ENCODE measurements at places on chromosomes 13 and 19.

GRCh38 chr19:1445185-1445931 is 4.6 kb upstream of the APC2 start:
- DNase-seq = peak; percentile 30

DNA sequence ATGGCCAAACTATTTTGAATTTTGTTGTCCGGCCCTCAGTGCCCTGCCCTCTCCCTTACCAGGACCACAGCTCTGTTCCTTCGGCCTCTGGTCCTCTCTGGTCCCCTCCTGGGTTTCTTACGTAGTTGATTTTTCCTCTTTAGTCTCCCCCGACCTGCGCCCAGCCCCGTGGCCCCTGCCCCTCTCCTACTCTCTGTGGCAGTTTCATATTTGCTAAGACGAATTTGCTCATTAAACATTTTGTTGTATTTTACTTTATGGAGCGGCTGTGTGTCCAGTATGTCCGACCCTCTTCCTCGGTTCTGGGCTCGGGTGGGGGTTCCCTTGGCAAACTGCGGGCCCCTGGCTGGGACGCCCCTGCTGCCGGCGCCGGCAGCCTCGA is 576 bp upstream of the EPN1 start:
- DNase-seq = no peak

DNA sequence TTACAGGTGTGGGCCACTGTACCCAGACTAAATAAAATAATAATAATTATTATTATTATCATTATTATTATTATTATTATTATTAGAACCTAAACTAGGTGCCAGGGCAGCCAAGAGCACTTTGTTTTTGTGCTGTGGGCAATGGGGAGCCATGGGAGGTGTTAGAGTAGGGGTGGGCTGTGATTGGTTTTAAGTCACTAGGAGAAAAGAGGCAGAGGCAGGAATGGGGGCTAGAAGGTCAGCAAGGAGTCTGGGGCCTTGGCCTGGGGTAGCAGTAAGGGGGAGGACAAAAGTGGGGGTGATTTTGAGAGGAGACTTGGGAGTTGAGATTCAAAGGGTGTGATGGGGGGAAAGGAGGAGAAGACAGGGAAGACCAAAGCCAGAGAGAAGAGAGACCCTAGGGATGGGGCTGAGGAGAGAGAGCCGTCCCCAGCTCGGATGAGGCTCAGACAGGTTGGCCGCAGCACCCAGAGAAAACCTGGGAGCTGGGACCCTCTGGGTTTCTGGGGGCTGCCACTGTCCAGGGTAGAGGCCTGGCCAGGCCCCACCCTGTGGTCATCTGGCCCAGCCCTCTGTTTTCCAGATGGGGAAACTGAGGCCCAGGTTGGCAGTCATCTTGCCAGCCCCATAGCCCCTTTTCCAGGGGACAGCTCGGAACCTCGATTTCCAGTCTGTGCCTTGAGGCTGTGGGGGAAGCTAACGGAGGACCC is 17.8 kb upstream of the BTBD2 start:
- no peak for DNase-seq

DNA sequence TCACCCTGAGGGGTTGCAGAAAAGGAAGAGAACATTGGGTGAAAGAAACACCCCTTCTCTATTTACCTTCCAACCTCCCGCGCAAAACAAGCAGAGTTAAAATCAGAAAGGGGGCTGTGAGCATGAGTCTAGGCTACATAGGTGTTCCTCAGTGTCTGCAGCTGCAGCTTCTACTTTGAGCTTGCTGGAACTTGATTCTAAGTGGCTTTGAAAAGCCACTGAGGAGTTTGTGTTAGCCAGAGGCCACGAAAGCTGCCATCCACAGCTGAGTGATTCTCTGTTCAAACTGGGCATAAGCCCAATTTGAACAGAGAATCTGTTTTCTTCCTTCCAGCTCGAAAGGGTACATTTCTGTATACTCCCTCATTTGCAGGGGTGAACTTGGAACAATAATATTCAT is 343.9 kb downstream of the PCDH9 start:
- DNase-seq = peak; percentile 73

DNA sequence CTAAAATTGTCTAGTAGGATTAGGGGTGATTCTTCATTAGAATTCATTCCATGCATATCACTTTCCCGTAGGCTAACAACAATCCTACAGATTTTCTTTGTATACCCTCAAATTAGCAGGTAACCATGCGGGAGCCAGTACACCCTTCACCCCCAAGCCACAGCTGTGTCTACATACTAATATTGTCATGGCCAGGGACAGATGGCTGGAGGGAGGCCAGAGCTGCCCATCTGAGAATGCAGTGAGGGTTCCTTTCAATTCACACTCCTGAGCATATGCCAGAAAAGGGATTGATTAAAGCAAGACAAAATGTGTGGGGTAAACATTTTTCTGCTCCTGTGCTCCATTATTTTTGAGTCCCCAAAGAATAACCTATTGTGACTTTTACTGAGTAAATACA is 68.9 kb downstream of the FREM2 start:
- DNase-seq = no peak

DNA sequence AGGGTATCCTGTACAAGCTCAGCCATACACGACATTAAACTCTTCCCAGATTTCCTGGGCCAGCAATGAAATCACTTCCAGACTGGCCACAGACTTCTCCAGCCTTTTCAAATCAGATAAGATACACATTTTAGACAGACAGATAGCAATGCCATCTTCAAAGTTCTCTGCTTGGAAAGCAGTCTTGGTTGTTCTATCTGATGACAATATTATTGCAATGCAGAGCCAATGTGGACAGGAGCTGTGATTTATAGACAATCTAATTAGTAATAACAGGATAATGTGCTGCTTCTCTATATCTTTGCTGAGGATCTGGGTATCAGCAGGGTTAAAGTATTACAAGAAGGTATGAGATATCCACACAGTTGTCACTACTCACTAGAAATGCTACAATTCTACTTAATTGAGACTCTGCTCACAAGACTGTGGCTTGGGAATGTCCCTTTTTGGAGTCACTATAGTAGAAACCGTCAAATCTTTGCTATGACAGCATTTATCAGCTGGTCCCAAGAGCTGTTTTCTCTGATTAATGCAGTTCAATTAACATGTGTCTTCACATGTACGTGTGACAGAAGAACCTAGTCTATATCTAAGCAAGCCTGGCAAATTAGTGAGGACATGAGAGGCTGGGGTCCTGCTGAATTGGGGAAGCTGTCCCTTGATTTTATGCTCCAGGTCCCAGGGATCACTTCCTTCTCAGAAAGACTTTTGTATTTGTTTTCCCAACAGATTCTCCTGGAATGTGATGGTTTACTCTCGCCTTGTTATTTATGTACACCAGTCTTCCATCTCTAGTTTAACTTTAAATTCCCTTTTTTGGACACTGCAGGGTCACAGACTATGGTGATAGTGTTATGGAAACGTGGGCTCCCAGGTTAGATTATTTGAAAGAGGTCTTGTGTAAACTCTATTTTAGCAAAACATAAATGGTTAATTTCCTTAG is 68.8 kb downstream of the COL4A1 start:
- no peak for DNase-seq

- DNase-seq = no peak
Observed at GRCh38 chr19:18439025-18439909, 1.3 kb upstream of the ISYNA1 start.

- DNase-seq = no peak
Observed at GRCh38 chr19:16927883-16928282, 39.1 kb downstream of the F2RL3 start.

- DNase-seq = no peak
Observed at GRCh38 chr19:2252797-2253105, 3.5 kb downstream of the JSRP1 start.

- no peak for DNase-seq
Observed at GRCh38 chr13:27339299-27339698, 68.7 kb downstream of the RASL11A start.

- no peak for DNase-seq
Observed at GRCh38 chr13:93039131-93039530, 187.5 kb upstream of the GPC6 start.

- DNase-seq = no peak
Observed at GRCh38 chr13:102593466-102593865, 3.3 kb upstream of the TPP2 start.

DNA sequence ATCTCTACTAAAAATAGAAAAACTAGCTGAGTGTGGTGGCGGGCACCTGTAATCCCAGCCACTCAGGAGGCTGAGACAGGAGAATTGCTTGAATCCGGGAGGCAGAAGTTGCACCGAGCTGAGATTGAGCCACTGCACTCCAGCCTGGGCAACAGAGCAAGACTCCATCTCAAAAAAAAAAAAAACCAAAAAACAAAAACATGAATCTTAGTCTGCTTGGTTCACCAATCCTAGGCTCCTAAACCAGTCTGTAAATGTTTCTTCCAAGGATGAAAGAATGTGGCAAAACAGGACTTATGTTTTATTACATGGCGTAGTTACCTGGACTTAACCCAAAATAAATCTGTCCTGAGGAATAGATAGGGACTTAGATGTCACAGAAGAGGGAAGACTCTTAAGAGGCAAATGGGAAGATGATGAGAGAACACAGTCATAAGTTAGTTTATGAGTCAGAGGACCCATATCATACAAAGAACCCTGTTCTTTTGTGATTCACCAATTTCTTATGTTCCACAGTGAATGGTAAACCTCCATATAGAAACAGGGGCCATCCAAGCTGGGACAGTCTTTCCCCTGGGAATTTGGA is 6.9 kb upstream of the FBXL3 start:
- DNase-seq = no peak

DNA sequence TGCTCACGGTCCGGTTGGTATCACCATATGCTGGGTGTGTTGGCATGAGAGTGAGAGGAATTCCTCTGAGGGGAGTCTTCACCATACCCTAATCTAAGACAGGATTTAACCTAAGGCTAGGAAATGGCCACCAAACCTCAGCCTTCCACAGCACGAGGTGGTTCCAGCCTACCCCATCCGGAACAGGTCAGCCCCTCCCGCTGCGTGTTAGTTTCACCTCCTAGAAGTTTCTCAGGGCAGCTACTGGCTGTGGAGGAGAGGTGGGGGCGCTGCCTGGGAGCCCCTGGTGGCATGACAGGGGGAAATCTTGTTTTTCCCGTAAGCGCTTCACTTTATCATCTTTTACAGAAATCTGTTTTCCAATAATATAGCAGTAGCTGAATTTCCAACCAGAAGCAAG is 55.1 kb downstream of the RGCC start:
- DNase-seq = no peak

DNA sequence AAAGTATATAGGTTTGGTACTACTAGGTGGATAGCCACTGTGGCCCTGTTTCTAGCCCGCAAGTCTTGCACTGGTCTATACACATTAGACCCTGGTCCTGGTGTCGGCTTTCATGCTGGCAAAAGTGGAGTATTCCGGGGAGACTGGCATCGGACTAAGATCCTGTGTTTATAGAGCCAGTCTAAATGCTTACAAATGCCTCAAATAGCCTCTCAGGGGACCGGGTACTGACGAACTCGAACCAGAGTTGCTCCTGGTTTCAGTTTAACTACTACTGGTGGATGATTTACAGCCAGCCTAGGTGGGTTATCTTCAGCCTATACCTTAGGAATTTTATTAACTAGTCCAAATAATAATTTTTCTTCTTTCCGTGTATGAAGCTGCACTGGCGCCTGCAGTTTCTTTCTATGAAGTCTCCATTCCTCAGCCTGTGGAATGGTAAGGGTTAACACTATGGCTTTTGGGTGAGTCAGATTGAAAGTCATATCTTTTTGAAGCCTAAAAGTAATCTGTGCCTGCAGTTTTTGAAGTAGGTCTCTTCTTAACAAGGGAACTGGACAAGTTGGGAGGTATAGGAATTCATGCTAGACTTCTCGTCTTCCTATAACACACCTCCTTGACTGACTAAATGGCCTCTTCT is 51.3 kb downstream of the OR10H4 start:
- no peak for DNase-seq

DNA sequence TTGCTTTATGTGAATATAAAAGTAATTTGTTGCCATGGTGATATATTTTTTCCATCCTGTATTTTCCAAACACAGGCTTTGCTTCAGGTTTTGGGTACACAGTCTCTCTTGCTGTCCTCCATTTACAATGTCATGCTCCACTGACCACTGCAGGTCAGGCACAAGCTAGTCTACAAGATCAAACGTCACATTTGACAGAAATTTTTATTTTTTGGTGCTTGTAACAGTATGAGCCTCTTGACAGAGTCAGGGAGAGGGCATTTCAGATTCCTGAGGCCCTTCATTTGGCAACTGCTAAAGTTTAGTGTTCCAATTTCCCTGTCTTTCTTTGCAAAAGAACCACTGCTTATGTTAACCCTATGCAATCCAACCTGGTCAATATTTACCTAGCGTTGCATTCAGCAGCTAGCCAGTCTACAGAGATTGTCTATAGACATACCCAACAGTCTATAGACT is 175.0 kb downstream of the RFC3 start:
- DNase-seq = no peak

- DNase-seq = no peak
Observed at GRCh38 chr19:48870048-48870447, 1.6 kb upstream of the PLEKHA4 start.

DNA sequence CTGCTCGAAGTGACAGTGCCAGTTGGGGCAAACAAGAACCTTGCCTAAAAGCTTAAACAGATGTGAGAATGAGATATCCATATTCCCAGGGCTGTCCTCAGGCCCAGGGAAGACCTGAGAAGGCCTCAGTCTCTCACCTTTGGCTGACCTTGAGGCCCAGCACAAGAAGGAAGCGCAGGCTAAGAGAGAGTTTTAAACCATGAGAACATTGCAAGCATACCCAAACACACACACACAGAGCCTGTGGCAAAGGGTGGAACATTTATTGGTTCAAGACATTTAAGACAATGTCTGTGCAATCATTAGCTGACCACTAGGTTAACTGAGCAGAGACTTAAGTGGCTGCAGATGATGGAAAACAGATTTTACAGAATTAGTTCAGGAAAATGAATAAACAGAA is 248.2 kb downstream of the NBEA start:
- no peak for DNase-seq

GRCh38 chr19:4536798-4537197 is 1.8 kb upstream of the PLIN5 start:
- no peak for DNase-seq

GRCh38 chr19:21568816-21569493 is 63.6 kb downstream of the ZNF429 start:
- peak; percentile 40 for DNase-seq

GRCh38 chr19:9913237-9914000 is 22.9 kb downstream of the OLFM2 start:
- no peak for DNase-seq

DNA sequence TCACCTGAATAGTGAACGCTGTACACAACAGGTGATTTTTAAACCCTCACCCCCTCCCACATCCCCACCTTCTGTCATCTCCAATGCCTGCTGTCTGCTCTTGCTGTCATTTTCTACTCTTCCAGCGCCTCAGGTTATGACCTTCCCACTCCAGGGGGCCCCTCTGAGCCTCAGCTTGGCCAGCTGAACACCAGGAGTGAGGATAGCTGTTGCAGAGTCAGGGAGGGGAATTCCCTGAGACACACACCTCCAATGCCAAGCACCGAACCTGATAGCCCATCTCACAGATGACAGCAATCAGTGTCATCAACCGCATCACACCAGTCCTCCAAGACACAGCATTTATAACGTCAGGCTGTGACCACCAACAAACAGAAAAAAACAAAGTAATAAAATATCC is 193.5 kb downstream of the ZNF536 start:
- no peak for DNase-seq

GRCh38 chr13:40318366-40318765 is 348.1 kb downstream of the FOXO1 start:
- no peak for DNase-seq
